ENCODE measurements at places on chromosomes 2 and 18. TPM values are rescaled to one million over a fixed set of nuclear protein-coding genes. Genes with fewer than 3 reads are reported as not detected.

The ZNF396 gene
- 2.2 TPM for total RNA-seq

The ANKRD53 gene
- not detected for total RNA-seq

The RELCH gene
- total RNA-seq = 27.9 TPM

The FSHR gene
- not detected for total RNA-seq

The C1QL2 gene
- not detected for total RNA-seq

The PCARE gene
- not detected for total RNA-seq

The DCDC2C gene
- not detected for total RNA-seq

The KIF1A gene
- 41.1 TPM for total RNA-seq

The DAPL1 gene
- total RNA-seq = not detected

The SLC11A1 gene
- total RNA-seq = not detected

The KCNE4 gene
- total RNA-seq = not detected

- H3K4me3 ChIP-seq = no peak overlapping the region
- no peaks in the 10 kb centered on the region for H3K36me3 ChIP-seq
- H3K27ac ChIP-seq = no peak overlapping the region
- H3K27me3 ChIP-seq = no peaks in the 10 kb centered on the region
- peaks cover 39% of the 10 kb centered on the region for H3K4me1 ChIP-seq
These were observed 3.7 kb downstream of the INHA start for GRCh38 chr2:219575566-219576504.

DNA sequence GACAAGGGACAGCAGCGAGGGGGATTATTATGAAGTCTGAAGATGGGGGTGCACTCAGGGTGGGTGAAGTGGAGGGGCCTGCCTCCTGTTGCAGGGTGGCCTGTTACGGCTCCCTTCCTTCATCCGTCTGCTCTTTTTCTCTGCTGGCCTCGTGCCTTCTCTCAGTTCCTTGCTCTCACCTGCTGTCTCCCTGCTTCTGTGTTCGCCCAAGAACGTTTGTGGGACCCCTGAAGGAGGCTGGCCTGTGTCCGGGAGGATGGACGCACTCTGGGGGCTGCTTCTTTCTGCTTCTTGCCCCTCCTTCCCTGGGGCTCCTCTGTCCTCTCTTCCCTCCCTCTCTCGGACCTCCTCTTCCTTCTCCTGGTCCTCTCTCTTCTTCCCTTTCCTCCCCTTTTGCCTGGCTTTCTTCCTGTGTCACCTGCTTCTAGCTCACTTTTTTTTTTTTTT, 13.8 kb downstream of the MROH2A start:
- H3K4me3 ChIP-seq = no peak overlapping the region
- no peaks in the 10 kb centered on the region for H3K36me3 ChIP-seq
- no peak overlapping the region for H3K27ac ChIP-seq
- no peak for DNase-seq
- no peaks in the 10 kb centered on the region for H3K4me1 ChIP-seq

DNA sequence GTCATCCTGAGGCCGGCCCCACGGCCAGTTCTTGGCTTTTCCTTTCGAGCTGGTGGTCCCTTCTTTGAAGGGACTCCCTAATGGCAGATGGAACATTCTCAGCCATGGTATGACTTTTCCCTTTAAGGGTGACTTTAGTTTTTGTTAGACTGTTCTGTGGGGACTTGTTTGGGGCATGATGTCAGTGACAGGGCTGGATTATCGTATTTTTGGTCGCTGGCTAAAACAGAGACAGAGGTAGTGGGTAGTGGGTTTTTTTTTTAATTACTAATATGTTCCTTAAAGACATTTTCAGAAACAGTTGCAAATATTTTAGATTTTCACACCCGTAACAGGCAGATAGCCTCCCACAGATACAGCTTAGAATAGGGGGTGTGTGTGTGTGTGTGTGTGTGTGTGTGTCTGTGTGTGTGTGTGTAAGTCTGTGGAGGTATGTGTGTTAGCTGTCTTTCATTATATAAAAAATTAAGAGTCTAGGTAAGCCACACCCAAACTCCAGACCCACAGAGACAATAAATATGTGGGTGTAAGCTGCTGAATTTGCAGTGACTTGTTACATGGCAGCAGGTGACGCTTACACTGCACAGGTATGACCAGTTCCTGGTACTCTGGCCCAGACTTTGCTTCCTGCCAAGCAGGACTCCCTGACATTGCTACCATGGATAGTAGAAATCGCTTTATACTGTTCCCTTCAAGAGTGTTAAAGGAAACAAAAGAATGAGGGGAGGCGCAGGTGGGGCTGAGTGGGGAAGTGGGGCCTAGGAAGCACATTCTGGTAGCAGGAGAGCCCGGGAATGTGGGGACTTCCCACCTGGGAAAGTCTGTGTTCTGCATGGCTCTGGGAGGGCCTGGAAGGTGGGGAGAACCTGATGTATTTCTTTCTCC, 20.9 kb downstream of the NCK2 start:
- H3K4me1 ChIP-seq = peaks cover 23% of the 10 kb centered on the region
- no peaks in the 10 kb centered on the region for H3K36me3 ChIP-seq
- H3K4me3 ChIP-seq = no peak overlapping the region

DNA sequence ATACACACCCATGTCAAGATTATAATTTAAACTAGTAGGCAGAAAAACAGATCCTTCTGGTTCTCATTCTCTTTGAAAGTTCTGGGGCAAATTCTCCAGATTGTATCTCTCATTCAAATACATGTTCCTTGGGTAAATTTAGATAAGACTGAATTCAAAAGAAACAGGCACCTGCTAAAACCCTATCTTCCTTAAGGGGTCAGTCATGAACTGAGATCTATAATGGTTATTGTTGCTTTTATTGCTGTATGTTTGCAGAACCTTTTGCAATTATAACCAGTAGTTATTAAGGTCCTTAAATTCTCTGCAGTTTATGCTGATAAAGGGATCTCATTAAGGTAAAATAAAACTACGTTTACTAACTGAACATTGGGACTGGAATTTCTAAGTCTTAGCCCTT, 83.5 kb downstream of the MYO5B start:
- no peaks in the 10 kb centered on the region for H3K36me3 ChIP-seq
- H3K4me3 ChIP-seq = no peak overlapping the region
- H3K27ac ChIP-seq = no peak overlapping the region
- no peak for DNase-seq
- peaks cover 12% of the 10 kb centered on the region for H3K4me1 ChIP-seq
- H3K27me3 ChIP-seq = no peaks in the 10 kb centered on the region

DNA sequence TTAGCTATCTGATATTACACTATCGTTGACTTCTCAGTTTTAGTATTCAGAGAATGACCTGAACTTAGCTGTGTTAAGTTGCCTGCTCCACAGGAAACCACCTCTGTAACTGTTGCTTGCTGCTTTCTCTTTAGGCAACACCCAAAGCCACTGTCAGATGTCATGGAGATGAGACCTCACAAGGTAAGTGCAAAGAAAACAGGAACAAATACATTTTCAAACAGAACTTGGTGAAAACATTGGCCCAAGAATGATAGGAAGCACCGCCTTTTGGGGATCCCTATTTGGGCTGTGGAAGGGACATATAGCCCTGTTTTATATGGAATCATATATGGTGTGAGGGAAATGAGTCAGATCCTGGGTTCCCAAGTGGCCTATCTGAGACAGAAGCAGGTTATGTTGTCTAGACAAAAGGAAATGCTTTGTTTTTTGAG, 143.4 kb downstream of the UBE2E3 start:
- no peak overlapping the region for H3K27ac ChIP-seq

- H3K4me3 ChIP-seq = no peak overlapping the region
- no peaks in the 10 kb centered on the region for H3K36me3 ChIP-seq
- peaks cover 12% of the 10 kb centered on the region for H3K4me1 ChIP-seq
- H3K27ac ChIP-seq = no peak overlapping the region
- no peaks in the 10 kb centered on the region for H3K27me3 ChIP-seq
These were observed 50.8 kb downstream of the PIAS2 start for GRCh38 chr18:46866523-46866922.

- H3K27ac ChIP-seq = no peak overlapping the region
- H3K36me3 ChIP-seq = no peaks in the 10 kb centered on the region
- peaks cover 5% of the 10 kb centered on the region for H3K4me1 ChIP-seq
- H3K27me3 ChIP-seq = no peaks in the 10 kb centered on the region
- H3K4me3 ChIP-seq = no peak overlapping the region
These were observed 281.6 kb upstream of the STON1 start for GRCh38 chr2:48248251-48248933.

DNA sequence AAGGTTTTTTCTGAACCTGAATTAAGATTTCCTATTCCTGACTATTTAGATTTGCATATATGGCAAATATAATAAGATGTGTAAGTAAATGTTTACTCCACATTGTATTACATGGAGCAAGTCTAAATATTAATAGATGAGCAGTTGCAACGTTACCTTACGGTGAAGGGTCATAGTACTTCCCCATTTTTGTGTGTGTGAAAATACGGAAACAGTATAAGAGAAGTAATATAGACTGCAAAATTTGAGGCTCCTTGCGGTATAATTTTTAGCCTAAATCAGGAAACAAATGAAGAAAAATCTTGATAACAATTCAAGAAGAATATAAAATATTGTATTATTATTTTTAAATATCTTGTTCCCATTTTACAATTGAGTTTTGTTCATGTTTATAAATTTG, 434.2 kb downstream of the GRB14 start:
- no peak for DNase-seq
- peaks cover 6% of the 10 kb centered on the region for H3K4me1 ChIP-seq
- H3K27ac ChIP-seq = no peak overlapping the region
- H3K27me3 ChIP-seq = no peaks in the 10 kb centered on the region
- no peak overlapping the region for H3K4me3 ChIP-seq

DNA sequence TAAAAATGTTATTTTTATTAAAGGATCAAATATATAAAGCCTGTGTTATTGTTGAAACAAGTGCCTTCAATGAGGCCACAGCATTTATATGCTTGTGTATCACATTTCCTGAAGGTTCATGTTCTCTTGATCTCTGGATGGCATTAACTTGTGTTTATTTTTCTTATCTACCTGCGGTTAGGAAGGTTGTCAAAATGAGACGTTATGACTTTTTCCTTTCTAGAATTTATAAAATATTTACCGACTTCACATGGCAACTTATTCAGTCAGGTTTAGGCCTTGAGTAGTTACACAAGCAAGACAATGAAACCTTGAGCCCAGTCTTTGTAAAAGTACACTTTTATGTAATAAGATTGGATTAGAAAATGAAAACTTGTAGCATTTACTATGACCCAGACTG, 196.4 kb upstream of the ACVR2A start:
- no peak for DNase-seq
- peaks cover 57% of the 10 kb centered on the region for H3K4me1 ChIP-seq
- no peaks in the 10 kb centered on the region for H3K27me3 ChIP-seq
- peak overlapping the region; percentile 74 for H3K27ac ChIP-seq
- H3K36me3 ChIP-seq = no peaks in the 10 kb centered on the region

- no peaks in the 10 kb centered on the region for H3K27me3 ChIP-seq
- DNase-seq = no peak
- H3K4me1 ChIP-seq = no peaks in the 10 kb centered on the region
- no peak overlapping the region for H3K4me3 ChIP-seq
- H3K27ac ChIP-seq = no peak overlapping the region
- no peaks in the 10 kb centered on the region for H3K36me3 ChIP-seq
These were observed 21.8 kb upstream of the IL1R1 start for GRCh38 chr2:102120701-102121159.

DNA sequence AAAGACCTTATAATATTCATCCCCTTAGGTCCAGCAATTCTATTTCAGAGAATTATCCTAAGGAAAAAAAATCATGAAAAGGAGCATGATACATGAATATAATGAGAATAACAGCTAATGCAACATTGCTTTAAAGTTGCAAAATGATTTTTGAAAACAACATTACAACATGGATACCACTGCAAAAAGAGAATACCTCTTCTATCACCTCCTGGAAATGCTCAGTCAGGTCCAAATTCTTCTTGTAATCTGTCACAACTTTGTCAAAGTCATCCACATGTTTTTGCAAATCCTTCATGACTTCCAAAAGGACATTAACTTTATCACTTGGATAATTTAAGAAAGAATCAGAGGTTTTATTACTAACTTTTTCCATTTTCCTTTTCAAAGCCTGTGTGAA, 47.9 kb upstream of the TTN start:
- no peaks in the 10 kb centered on the region for H3K36me3 ChIP-seq
- DNase-seq = no peak
- H3K4me1 ChIP-seq = no peaks in the 10 kb centered on the region
- no peaks in the 10 kb centered on the region for H3K27me3 ChIP-seq
- H3K4me3 ChIP-seq = no peak overlapping the region

DNA sequence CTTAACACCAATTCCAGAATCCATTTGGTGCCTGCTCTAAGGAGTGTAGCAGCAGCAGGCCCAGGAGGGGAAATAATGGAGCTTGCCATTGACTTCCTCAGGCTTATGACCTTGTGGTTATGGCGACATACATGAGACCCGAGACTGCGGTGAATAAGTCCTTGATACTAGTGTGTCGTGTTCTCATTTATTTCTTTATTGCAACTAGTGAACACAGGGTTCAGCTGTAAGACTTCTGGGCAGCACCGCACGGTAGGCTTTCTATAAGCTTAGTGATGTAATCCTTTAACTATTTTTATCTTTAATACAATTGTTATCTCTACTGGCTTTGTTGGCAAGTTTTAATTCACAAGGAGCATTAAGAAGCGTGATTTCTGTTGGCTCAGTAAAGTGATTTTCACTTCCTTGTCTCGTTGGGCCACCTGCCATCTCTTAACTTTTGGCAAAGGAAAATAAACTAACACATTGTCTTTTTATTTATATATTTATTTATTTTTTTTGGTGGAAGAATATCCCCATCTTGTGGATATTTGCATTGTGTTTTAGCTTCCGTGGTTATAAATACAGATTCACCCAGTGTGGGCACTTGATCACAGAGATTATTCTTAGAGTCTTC, 139.8 kb downstream of the LTBP1 start:
- peaks cover 15% of the 10 kb centered on the region for H3K4me1 ChIP-seq
- no peak overlapping the region for H3K4me3 ChIP-seq
- no peaks in the 10 kb centered on the region for H3K27me3 ChIP-seq
- no peaks in the 10 kb centered on the region for H3K36me3 ChIP-seq

DNA sequence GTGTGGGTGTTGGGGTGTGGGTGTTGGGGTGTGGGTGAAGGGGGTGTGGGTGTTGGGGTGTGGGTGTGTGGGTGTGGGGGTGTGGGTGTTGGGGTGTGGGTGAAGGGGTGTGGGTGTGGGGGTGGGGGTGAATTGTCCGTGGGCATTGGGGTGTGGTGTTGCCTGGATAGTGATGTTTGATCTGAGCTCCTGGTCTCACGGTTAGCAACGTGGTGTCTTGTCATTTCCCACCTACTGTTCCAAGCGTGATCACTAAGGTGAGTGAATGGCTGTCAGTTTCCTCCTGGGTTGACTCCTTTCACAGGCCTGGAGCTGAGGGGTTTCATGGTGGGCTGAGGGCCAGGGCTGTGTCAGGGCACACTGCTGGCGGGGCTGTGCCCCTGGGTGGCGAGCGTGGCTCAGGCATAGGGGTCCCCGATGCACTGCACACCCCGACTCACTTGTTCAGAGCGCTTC, 27.2 kb downstream of the RTP5 start:
- no peak overlapping the region for H3K4me3 ChIP-seq
- H3K36me3 ChIP-seq = no peaks in the 10 kb centered on the region
- no peak overlapping the region for H3K27ac ChIP-seq
- H3K4me1 ChIP-seq = peaks cover 14% of the 10 kb centered on the region
- DNase-seq = no peak

GRCh38 chr2:198232281-198232680, 427.9 kb downstream of the PLCL1 start:
- H3K36me3 ChIP-seq = no peaks in the 10 kb centered on the region
- H3K27me3 ChIP-seq = no peaks in the 10 kb centered on the region
- H3K4me3 ChIP-seq = no peak overlapping the region
- no peak for DNase-seq
